Common myeloid progenitor, CD34-positive (primary cell): ENCODE measurements at places on chromosomes 4 and X.

- DNase-seq, result no peak
Measured at GRCh38 chr4:181376058-181376457, 867.1 kb upstream of the TENM3 start.

DNA sequence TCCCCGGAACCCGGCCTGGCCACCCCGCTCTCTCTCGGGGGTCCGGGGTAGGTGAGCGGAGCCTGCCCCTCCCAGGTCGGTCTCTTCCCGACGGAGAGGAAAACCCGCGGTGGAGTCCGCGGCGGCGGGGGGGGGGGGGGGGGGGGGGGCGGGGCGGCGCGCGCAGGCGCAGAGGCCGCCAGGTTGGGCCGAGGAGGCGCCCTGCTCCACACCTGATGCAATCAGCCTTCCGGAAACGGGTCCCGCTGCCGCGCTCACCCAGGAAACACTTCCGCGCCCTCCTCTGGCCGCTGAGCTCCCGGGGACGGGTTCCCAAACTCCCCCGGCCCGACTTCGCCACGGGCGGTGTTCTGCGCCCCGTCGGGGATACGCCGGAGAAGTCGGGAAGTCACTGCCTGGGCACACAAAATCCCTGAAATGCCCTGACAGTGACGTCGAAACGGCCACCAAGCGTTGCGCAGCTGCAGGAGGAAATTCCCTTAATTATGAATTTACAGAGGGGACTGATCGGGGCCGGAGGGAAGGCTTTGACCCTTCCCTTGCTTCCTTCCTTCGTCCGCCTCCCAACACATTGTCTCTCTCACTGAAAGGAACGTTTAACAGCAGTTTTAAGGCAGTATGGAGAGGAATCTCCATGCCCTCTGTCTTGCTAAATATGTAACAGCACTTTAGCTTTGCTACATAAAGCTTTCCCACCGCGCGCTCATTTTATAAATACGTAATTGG, 2.1 kb upstream of the APBB2 start:
- DNase-seq, result peak; percentile 52

- DNase-seq, result peak; percentile 17
Measured at GRCh38 chr4:141706445-141706844, 70.1 kb downstream of the IL15 start.

- DNase-seq, result no peak
Measured at GRCh38 chrX:123949846-123950245, 11.7 kb upstream of the STAG2 start.

DNA sequence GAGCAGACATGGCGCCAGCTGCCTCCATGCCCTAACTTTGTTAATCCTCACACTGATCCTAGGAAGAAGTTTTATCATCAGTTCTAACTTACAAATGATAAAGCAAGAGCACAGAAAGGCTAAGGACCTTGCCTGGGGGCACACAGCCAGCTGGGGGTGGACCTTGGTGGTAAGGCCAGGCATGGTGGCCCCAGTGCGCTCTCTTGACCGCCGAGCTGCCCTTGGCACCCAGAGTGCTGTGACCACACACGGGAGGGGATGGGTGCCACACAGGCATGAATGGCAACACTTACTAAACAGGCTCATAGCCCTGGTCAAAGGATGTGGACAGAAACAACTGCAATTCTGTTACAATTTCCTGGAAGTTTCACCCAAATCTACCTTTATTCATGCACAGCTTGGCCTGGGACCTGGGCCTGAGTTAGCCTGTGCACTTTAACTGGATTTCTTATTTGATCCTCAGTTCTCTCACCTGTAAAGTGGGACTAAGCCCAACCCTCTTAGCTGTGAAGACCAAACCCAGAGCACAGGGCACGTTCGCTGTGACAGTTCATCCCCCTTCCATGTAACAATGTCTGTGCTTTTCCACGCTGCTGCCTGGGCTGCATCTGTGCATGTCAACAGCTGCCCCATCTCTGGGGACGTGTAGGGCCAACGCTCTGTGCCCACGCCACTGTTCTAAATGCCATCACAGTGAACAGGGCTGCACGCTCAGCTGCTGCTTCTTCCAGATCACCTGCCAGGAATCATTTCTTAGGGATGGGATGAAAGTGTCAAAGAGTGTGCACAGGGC, 44.8 kb downstream of the ACOX3 start:
- no peak for DNase-seq

DNA sequence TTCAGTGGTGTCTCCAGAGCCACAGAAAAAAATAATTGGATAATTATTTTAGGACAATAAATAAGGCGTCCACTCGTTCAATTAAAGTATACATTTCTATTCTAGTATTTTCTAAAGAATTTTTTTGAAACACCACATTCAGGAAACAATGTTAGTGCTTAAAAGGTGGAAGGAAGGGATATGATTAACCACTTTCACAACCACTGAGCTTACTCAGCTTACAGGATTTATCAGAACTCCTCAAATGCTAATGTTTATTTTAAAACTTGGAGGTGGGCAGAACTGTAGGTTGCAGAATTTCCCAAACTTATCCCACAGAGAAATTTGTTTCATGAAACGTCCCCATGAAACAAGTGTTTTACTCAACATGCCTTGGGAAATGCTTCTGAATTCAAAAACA, 54.3 kb upstream of the MAGEB2 start:
- peak; percentile 11 for DNase-seq

- DNase-seq, result no peak
Measured at GRCh38 chr4:147830987-147831386, 99.1 kb downstream of the ARHGAP10 start.

DNA sequence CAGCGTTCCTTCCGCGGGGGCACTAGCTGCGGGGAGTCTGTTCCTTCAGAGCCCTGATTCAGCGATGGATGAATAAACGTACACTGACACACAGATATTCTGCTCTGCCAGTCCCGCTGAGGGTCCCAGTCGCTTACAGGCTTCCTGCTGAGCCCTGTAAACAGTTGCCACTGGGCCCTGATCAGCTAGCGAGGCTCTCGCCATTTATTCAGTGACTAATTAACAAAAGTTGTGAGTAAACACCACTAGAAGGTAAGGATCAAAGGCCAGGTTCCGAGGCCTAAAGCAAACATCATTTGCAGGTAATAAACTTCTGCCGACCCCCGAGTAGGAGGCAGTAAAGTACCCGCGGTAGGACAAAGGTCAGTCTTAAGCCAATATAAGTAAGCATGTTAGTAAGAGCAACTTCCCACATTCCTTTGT, 442.6 kb upstream of the GALNT7 start:
- no peak for DNase-seq

GRCh38 chrX:41110801-41111625, 25.8 kb downstream of the USP9X start:
- DNase-seq, result no peak

- DNase-seq, result no peak
Measured at GRCh38 chr4:931194-931959, 739 bp downstream of the GAK start.

GRCh38 chr4:122503214-122503613, 46.7 kb upstream of the IL2 start:
- peak; percentile 67 for DNase-seq

DNA sequence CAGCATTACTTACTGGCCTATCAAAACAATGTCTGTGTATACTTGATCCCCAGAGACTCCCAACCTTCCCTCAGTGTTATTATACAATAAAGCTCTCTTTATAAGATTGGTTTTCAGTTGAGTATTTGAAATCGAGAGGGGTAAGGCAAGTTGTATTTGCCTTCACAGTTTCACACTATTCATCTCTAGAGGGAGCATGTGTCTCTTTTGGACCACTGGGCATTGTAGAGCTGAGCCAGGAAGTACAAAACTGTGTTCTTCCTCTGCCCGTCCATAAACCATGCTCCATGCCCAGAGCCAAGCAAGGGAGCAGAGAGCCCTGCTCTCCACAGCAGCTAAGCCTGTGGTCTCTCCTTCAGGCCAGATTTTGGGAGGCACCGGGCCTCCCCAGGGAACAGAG, 61.5 kb upstream of the HHIP start:
- no peak for DNase-seq
